ENCODE measurements at places on chromosomes 12 and 14. TPM values are rescaled to one million over a fixed set of nuclear protein-coding genes. Genes with fewer than 3 reads are reported as not detected.

Gene KCNA5
- total RNA-seq: not detected

Gene OR4K17
- not detected for total RNA-seq

Gene OR6C68
- total RNA-seq: not detected

Gene PZP
- total RNA-seq: not detected

Gene JAG2
- total RNA-seq: 13.1 TPM

Gene MDGA2
- not detected for total RNA-seq

Gene A2M
- total RNA-seq: 457 TPM

Gene LAG3
- 0.80 TPM for total RNA-seq

GRCh38 chr14:30638926-30639325 lies 16.8 kb downstream of the SCFD1 start:
- DNase-seq: no peak

GRCh38 chr14:29320286-29320685 lies 553.7 kb downstream of the FOXG1 start:
- no peak for DNase-seq

DNA sequence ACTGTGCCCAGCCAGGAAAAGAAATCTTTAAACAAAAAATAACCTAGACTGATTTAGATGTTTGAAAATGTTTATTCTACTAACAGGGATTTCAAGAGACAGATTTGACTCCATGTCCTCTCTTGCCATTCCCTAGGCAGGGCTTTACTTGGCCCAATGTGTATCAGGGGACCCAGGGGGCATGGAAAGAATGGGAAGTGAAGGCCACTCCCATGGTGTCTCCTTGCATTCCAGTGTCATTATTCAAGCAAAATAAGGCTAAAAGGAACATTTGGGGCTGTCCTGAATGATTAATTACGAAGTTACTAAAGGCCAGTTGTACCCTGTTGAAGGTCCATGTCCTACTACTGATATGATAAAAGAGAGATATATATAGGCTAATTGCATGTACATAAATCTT lies 151.9 kb upstream of the ATF7IP start:
- DNase-seq: no peak

DNA sequence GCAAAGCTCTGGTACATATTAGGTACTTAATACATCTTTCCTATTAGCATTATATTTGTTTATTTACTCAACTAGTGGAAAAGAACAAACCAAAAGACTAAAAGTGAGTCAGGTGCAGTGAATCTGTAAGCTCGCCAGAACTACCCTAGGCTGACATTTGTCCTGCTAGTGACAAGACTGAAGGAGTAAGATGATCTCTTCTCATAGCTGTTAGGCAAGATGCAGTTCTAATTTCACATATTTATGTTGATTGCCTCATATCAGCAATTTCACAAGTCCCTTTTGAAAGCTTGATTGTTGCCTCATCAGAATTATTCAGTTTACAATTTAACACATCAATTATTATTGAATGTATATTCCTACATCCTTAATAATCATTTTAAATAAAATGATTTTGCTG lies 293.0 kb upstream of the NAV3 start:
- no peak for DNase-seq

DNA sequence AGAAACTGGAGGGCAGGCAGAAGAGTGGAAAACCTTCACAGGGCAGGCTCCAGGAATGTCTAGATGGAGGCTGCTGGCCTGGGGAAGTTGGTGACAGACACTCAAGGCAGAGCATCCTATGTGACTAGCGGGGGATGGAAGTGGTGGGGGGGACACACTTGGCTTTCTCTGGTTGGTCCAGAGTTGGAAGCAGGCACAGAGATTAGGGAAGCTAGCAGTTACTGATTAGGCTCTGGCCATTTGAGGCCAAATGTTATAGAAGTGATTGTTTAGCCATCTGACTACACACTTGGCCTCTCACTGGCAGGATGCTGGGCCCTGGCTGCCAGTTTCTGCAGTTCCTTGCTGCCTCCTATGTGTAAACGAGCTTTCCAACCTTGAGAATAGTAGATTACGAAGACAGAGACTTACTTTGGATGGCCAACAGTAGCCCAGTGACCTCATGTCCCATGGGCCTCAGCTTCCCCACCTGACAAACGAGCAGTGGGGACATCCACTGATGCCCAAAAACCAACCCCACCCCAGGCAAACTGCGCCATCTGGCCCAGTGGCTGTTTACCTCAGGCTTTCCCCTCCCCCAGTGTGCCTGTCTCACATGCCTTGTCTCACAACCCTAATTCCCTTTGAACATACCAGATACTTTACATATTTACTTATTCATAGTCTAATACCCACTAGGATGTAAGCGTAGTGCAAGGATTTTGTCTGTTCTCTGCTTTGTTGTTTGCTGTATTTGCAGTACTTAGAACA lies 102.7 kb downstream of the PAPLN start:
- no peak for DNase-seq

GRCh38 chr14:94681300-94682060 lies 69.3 kb downstream of the SERPINA3 start:
- peak; percentile 27 for DNase-seq

DNA sequence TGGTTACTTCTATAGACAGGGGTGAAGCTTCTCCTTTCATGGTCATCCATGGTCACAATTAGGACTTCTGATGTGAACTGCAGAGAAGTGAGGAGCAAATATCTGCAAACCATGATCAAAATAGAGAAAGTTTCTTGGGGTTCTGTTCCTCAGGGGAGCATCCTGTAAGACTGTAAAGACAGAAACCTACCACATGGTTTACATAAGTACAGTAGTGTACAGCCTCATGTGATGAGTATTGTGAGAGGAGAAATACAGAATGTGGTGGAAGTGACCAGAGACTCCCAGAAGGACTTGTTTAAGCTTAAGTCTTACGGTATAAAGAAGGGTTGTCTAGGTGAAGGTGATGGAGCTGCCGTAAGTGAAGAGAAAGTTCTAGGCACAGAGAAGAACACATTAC lies 484.7 kb downstream of the LRIG3 start:
- DNase-seq: no peak

DNA sequence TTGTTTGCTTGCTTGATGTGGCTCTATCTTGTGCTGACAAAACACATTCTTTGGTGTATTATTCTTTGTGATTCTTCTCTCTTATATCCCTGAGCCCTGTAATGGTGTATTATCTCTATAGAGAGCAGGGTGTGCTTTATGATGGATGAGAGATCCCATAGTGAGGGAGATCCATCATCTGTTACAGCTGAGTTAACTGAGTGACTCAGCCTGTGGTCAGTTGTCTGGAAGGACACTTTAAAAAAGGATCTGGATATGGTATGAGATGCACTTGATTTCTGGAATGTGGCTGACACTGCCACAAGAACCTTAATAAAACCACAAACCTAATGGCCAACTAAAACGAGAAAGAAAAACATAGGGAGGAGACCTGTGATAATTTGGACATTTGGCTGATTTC lies 461.4 kb upstream of the SYT1 start:
- DNase-seq: no peak

DNA sequence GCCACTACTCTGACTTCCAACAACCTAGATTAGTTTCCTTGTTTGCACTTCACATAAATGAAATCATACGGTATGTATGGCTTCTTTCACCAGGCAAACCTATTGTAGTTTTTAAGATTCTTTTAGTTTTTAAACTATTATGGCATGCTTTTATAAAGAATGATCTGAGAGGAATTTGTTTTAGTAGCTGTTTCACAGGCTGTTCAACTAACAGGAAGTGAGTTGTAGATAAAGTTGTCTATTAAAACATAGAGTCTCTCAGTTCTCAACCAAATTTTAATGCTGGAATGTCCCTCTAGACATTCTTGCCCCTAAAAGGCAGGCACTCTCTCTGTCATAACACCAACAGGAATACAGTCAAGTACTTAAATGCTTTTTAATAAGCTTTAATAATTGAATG lies 102.7 kb upstream of the DACT1 start:
- DNase-seq: no peak

DNA sequence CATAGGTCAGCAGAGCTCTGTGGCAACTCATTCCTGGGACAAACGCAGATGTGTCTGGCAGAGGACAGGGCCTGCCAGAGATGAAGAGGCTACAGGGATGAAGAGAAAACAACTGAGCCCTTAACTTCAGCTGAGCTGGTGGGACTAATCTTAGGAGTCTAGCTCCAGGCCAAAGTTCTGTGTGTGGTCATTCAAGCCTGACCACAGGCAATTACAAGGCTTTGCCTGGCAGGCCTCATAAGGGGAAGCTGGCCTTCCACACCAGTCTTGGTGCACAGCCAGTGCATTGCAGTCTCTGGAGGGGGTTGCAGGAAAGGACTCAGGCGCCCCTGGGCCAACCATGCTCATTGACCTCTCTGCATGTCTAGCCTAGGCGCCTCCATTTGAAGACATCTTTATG lies 127.6 kb upstream of the DAAM1 start:
- DNase-seq: no peak

GRCh38 chr12:90473831-90474230 lies 481.1 kb downstream of the CCER1 start:
- DNase-seq: no peak

DNA sequence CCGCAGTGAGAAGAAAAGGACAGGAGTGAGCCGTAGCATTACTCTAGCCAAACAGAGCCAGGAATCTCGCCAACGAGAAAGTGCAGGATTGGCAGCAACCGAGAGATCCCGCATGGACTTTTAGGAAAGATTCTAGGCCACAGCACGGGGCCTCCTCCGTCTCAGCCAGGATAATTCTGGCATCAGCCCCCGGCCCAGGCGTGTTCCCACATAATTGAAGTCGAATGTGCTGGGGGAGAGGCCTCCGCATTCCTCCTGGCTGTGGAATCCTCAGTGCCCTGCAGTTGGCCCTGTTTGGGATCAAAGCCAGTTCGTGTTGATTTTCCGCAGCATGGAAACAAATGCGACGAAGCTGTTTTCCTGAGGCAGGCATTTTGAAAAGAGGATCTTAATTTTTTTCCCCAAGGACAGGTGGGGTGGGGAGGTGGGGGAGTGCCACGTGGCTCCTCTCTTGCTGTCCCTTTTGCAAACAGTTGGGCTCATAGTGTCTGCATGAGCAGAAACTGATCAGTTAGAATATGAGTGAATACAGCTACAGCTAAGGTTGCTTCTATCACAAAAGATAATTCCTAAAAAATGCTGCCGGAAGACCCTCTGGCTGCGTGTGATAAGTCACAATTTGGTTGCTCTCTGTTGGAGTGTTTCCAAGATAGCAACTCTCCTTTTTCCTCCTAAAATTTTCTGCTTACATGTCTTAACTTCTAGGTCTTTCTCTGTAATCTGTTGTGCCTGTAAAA lies 37.3 kb upstream of the ATXN2 start:
- DNase-seq: peak; percentile 69

DNA sequence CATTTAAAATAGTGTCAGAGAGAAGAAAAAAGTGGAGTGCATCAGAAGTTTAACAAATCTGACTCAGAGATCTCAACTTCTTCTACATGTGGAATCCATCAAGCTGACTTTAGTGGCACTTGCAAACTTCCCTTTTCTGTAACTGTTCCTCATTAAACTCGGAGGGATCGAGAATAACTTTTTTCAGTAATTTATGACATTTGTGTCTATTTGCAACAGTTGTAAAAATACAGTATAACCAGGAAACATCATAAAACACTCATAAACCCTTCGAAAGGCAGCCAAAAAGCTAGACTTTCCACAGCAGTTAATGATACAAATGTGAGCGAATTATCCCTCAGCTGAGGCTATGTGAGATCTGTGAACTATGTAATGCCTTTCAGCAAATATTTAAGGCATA lies 1936.8 kb upstream of the SEL1L start:
- no peak for DNase-seq

GRCh38 chr14:106790189-106791036 lies 1264.0 kb downstream of the TMEM121 start:
- DNase-seq: no peak

GRCh38 chr12:120713861-120714482 lies 3.7 kb downstream of the UNC119B start:
- DNase-seq: peak; percentile 33

DNA sequence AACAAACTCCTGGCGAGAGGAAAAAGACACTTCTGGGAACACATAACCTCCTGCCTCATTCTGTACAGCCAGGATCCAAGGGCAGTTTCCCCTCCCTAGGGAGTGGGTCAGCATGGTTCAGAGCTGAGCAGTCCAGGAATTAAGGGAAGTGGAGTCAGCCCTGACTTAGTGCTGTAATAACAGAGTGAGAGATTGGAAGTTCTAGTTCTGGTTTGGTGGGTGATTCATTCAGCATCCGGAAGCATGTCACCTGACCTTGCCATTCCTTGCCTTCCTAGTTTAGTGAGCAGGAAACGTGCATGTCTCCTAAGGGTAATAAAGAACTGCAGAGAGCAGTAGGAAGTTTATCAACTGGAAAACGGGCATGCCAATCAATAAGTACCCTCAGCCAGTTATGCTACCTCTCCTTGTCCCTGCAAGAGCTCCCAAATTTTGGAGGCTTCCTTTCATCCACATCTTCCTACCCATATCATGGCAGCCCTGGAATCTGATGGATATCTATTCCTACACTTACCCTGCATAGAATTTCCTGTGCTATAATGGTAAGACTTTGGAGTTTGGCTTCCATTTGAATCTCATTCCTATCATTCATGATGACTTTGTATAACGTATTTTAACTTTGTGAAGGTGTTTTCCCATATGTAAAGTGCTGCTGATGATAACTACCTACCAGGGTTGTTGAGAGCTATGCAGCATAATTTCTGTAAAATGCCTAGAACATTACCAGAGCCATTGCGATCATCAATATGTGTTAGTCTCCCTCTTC lies 28.5 kb upstream of the MAGOHB start:
- DNase-seq: no peak

- DNase-seq: no peak
These were observed 61.7 kb downstream of the PPP1R12A start for GRCh38 chr12:79873201-79873600.

- DNase-seq: no peak
These were observed 9.4 kb downstream of the MYBPC1 start for GRCh38 chr12:101604132-101604531.

DNA sequence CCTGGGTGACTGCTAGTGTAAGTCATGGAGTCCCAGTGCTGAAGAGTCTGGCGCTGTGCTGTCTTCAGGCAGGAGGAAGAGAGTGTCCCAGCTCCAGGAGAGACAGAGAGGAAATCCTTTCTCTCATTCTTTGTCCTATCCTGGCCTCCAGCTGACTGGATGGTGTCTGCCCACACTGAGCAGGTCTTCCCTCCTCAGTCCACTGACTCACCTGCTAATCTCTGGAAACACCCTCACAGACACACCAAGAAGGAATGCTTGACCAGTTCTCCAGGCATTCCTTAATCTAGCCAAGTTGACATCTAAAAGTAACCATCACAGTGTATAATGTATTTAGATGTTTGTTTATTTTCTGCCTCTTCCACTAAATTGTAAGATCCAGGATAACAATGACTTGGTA lies 53.9 kb downstream of the EMP1 start:
- DNase-seq: no peak

All from breast epithelium (tissue), 4 donors.